Osteoblast (primary cell): ENCODE measurements at places on chromosomes 2 and 18.

- DNase-seq = no peak
Observed at GRCh38 chr2:183255411-183255810, 131.2 kb downstream of the NUP35 start.

DNA sequence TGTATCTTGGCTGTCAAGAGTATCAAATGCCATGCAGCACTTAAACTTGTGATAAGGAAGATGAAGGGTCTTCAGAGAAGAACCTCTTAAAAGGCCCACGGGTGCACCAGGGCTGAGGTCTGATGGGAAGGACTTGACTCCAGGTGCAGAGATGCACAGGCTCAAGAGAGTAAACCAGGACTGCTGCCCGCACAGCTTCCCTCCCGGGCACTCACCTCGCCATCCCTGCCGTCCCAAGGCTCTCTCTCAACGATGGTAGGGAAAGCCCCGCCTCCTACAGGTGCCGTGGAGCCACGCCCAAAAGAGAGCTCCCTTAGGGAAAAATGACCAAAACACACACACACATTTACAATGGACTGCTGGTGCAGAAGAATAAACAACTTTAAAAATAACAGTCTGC, 27.9 kb downstream of the PDIA6 start:
- peak; percentile 15 for DNase-seq

GRCh38 chr2:44244135-44244871, 31.0 kb upstream of the SLC3A1 start:
- peak; percentile 0 for DNase-seq

GRCh38 chr2:215693193-215693998, 257.5 kb upstream of the FN1 start:
- peak; percentile 65 for DNase-seq

GRCh38 chr2:147636886-147637285, 207.9 kb upstream of the ACVR2A start:
- no peak for DNase-seq

DNA sequence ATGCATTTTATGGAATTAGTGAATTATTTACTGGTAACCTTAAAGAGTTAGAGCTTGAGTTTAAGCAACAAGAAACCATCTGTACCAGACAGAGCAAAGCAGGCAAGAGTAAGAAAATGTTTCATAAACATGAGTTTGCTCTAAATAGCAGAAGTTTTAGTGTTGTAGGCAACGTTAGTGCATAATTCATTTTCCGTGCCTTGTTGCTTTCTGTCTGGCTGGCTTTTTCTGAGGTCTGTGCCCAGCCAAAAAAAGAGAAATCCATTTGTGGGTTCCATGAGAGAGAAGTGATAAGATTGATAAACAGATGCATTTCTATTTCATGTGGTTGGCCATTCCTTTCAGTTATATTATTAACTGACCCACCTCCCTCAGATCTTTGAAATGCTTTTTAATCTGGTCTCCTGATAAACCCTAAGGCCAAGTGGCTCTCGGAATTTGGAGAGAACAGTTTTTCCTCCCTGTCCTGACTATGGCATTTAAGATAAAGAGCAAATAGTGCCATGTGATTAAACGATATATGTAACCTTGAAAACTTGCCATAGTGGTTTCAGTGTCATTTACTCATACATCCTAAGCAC, 139.5 kb upstream of the LMAN1 start:
- DNase-seq = no peak

DNA sequence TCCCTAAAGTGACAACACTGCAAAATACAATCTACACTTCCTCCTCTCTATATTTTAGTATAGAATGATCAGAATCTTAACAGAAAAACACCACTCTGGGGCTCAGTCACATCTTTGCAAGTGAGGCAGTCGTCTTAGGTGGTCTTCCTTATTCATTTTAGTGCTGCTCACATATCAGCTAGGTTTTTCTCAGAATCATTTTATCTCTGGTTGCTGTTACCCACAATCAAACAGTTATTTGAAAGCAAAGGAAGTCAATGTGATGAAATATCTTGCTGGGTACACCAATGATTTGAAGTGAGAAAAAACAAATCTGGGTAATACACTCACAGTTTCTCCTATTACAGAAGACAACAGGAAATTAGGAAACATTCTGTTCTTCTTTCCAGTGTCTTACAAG, 275.2 kb downstream of the DSEL start:
- DNase-seq = no peak

DNA sequence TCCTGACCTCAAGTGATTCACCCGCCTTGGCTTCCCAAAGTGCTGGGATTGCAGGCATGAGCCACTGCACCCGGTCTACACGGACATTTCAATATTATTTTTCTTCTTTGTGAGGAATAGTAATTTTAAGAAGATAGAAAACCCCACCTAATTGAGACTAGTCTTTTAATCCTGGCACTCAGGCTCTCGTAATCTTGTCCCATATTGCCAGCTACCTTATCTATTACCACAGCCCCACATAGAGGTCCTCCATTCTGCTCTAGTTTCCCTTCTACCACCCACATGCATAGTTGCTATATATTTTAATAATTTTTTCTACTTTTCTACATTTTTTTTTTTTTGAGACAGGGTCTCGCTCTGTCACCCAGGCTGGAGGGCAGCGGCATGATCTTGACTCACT, 9.5 kb upstream of the USP14 start:
- no peak for DNase-seq

- no peak for DNase-seq
Observed at GRCh38 chr2:132824716-132825115, 154.7 kb upstream of the LYPD1 start.

DNA sequence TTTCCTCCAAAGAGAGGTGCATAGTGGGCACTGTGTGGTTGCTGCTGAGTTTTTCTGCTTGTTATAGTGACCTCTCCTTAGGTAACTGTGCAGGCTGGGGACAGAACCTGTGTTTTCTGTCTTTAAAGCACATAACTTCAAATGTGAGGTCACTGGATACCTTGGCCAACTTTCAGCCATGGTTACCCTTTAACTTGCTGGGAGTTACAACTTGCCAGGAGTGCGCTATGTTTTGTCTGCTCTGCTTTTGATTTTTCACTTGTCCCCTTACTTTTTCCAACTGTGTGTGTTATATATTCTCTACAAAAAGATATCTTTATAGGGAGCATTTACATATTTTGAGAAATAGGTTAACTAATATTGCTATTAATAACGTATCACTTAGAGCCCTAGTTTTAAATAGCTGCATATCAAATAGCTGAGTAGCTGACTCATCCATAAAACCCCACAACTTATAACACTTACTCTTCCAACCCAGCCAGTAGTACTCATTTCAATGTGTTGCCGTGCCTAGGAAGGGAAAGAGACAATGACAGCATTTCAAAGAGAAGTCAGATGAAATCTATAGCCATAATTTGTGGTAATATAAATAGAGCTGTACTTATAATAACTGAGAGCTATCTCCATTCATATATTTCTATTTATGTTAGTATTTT, 51.6 kb downstream of the DPP4 start:
- peak; percentile 89 for DNase-seq
